Coronary artery (tissue), 2 donors: ENCODE measurements at places on chromosomes 2 and 18.

DNA sequence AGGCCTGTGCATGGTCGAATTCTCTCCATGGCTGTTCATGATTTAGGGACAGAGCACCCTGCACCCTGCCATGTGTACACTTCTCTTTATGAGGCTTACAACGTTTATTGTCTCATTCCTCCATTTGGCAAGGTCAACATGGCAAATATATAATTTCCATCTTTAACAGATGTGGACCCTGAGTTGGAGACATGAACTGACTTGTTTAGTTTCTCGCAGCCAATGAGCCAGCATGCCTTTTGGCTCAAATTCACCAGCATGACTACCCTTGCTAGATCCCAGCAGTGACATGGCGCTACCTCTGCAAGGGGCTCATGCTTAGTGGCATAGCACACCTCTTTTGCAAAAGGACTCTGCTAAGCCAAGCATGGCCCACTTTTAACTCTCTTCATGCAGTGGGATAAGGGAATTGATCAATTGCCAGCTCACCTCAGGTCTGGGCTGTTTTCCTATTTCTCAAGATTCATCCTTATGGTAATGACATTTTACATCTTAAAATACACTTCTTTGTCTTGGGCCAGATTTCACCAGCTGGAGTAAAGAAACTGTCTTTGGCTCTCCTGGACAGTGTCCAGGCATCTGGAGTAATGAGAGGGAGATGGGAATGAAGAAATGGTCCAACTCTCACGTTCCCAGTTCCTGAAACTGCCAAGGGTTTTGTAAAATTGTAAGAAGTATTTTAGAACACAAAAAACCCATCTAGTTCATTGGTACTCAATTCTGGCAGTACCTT, 159.5 kb downstream of the SETBP1 start:
- no peak for DNase-seq

GRCh38 chr2:26723991-26724750, 31.6 kb downstream of the KCNK3 start:
- DNase-seq: peak; percentile 93

- DNase-seq: no peak
Measured at GRCh38 chr18:76376225-76376624, 118.8 kb downstream of the ZNF516 start.

DNA sequence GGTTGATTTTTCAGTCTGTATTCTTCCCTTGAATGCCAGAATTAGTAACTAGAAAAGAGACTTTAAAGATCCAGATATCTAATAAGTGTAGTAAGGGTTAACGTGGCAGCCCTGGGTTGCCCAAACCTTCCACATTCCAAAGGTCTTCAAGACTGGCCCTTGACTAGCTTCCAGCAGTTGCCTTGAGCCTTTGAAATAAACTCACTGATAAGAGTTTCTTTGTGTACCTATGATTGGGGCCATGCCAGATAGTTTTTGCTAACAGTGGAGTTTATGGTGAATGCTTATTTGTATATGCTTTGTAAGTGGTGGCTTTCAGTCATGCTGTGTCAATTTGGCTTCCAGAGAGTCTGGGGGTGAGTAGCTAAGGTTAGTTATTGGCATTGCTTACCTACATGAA, 722.3 kb downstream of the RNF144A start:
- no peak for DNase-seq

DNA sequence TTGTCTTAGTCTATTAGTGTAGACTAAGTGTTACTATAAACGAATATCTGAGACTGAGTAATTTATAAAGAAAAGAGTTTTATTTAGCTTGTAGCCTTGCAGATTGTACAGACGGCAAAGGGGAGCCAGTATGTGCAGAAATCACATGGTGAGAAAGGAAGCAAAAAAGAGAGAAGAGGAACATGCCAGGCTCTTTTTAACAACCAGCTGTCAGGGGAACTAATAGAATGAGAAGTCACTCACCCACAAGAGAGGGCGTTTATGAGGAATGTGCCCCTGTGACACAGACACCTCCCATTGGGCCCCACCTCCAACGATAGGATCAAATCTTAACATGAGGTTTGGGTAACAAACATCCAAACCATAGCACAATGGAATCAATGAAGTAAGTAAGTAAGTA, 20.6 kb upstream of the ZNF804A start:
- DNase-seq: no peak

DNA sequence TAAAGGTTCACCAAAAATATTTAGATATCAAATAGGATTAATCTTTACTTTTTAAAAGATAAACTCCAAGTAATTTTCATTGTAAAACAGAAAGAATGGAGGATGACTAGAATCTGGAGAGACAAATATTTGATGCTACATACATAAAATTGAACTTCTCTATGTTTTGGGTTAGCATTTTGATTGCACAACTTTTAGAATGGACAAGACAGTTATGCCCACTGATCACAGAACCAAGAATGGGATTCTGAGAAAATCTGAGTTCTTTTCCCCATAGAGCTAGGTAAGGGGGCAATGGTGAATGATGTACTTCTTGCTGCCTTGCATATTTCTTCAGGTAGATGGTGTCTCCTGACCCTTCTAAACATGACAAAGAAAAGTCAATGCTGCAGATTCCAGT, 191.2 kb upstream of the ZEB2 start:
- no peak for DNase-seq

- no peak for DNase-seq
Measured at GRCh38 chr2:21268197-21268877, 144.6 kb downstream of the TDRD15 start.

DNA sequence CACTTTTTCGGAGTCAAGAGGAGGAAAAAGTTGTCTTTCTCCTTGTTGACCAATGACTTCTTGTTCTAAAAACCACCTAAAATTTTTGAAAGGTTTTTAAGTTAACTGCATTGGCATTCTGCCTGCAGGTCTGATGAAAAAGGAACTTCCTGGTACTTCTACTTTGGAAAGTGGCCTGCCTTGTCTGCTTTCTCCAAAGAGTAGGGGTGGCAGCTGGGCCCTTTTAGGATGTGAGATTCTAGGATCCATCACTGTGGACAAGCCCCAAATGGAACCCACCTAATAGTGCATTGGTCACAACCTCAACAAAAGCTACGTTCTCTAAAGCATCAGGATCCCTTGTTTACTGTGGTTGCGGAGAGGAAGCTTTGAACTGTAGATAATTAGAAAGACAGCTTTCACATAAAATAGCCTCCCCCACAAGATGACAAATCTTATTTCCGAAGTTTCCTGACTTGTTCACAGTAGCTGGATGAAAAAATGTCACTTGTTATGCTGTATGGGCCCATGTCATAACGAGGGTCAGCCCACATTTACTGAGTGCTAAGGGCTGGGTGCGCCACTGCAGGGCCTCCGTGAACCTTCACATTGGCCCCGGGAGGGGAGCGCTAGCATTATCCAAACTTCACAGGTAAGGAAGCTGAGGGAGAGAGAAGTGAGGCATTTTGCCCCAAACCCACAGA, 17.4 kb downstream of the ASPRV1 start:
- no peak for DNase-seq

DNA sequence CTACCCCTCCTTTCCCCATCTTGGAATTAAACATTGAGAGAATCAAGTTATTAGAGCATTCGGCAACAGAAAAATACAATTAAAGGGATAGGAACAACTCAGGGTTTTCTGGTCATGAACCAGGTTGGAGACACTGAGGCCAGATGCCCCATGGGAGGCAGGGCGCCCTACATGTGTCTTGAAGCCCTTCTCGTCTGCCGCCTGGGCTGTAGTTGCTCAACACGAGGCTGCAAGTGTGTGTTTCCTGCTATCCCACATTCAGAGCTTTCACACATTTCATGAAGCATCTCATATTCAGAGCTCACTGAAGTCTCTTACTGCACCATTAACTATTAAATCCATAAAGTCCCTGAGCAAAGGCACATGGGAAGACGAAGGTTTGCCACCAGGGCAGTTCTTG, 28.8 kb downstream of the TTC39C start:
- DNase-seq: no peak
